Gastroesophageal sphincter (tissue), 4 donors: ENCODE measurements at places on chromosomes 13 and 19.

GRCh38 chr13:20491926-20492435 is 33.7 kb downstream of the CRYL1 start:
- ATAC-seq: no peak

DNA sequence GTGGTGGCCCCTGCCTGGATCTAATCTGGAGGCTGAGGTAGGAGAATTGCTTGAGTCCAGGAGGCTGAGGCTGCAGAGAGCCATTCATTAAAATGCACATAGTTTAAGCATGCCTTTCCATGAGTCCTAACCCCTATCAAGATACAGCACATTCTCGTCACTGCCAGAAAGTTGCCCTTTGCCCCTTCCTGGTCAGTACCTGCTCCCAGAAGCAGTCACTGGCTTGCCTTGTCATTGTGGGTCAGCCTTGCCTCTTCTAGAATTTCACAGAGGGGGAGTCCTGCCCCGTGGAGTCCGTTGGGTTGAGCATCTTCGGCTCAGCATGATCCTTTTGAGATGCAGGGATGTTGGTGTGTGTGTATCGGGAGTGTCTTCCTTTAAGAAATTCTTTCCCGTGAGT is 10.8 kb downstream of the BICRA start:
- no peak for ATAC-seq

DNA sequence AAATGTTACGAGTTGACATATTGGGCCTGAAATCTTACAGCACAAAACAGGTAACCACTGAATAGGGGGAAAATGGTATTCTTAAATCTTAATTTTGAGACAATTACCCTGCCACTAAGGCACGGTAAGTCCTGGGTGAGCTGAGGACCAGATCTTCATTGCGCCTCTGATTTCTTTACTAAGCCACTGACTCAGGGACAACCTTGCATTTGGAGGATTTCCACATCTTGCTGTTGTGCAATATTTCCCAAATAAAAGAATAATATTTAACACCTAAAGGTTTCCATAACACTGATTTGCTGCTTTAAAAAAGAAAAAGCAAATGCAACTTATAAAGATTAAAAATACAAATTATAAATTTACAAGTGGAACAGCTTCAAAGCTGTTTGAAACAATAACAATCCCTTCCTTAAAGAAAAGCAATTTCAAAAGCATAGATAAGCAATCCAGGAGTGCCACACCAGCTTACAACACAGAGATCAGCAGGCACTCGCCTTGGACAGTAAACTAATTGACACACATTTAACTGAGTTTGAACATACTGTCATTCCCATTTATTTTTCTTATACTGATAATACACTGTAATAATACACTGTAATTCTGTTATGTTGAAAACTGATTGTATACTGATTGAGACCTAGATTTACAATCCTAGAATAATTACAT is 79.6 kb upstream of the DOCK9 start:
- ATAC-seq: peak; percentile 73

GRCh38 chr13:105116966-105117365 is 1418.5 kb downstream of the EFNB2 start:
- no peak for ATAC-seq

DNA sequence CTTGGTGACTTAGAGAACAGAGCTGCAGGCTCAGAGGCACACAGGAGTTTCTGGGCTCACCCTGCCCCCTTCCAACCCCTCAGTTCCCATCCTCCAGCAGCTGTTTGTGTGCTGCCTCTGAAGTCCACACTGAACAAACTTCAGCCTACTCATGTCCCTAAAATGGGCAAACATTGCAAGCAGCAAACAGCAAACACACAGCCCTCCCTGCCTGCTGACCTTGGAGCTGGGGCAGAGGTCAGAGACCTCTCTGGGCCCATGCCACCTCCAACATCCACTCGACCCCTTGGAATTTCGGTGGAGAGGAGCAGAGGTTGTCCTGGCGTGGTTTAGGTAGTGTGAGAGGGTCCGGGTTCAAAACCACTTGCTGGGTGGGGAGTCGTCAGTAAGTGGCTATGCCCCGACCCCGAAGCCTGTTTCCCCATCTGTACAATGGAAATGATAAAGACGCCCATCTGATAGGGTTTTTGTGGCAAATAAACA is 9.9 kb downstream of the APOC1 start:
- ATAC-seq: no peak
